Jurkat, Clone E6-1 (cell line): ENCODE measurements at places on chromosomes 1 and 21.

- DNase-seq: no peak
These were observed 267.5 kb upstream of the RAB4A start for GRCh38 chr1:229003233-229004031.

- no peak for DNase-seq
These were observed 14.2 kb downstream of the BATF3 start for GRCh38 chr1:212685429-212685828.

DNA sequence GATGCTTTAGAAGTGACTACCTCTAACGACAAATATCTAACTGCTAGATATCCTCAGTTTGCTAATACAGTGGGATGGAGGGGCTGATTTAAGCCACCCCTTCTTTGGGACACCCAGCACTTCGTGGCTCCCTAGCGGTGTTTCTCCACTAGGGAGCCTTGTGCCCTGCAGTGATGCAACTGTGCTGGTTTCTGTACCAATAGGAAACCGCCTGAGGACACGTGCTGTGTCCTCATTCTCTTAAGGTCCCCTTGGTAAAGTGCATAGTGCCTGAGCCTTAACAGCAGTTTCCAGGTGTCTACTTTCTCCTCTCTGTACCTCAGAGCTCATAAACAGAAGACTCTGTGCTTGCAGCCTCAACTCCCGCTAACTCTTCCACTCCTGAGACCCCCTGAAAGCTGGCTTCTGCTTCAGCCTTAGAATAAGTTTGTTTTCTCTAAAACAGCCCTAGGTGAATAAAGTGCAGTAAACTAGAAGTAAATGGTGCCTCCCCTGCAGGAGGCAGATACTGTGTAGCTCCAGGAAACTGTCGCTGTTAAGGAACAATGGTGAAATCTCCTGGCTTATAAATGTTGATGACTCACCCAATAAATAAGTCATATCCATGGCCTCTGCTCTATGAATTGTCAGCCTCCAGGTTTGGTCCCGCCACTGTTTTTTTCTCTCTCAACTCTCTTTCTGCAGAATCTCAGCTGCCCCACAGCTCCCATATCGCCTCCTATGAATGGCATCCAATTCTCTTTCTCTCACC is 130.4 kb downstream of the AK5 start:
- DNase-seq: no peak

DNA sequence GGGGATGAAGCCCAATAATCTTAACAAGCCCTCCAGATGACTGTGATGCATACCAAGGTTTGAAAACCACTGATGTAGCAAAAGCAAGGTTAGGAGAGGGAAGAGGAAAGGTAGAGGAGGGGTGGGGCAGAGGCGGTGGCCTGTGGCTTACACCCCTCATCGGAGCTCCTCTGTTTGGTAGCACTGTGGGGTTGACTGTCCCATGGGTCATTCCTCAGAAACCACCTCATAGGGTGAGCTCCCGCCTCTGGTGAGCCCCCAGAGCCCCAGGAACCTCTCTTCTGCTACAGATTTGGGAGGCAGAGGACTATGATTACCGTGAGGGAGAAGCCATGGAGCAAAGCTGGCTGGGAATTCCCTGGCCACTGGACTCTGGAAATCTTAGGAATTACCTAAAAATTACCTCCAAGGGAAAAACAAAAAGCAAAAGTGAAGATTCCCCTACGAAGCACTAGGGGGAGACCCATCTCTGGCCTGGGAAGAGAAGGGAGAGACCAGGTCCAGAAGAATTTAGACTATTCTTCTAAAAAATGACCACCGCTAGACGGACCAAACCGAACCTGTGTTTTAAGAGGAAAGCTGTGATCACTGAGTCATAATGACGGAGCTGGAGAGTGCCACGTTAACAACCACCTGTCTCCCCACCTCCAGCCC is 1.5 kb upstream of the RASSF5 start:
- no peak for DNase-seq

DNA sequence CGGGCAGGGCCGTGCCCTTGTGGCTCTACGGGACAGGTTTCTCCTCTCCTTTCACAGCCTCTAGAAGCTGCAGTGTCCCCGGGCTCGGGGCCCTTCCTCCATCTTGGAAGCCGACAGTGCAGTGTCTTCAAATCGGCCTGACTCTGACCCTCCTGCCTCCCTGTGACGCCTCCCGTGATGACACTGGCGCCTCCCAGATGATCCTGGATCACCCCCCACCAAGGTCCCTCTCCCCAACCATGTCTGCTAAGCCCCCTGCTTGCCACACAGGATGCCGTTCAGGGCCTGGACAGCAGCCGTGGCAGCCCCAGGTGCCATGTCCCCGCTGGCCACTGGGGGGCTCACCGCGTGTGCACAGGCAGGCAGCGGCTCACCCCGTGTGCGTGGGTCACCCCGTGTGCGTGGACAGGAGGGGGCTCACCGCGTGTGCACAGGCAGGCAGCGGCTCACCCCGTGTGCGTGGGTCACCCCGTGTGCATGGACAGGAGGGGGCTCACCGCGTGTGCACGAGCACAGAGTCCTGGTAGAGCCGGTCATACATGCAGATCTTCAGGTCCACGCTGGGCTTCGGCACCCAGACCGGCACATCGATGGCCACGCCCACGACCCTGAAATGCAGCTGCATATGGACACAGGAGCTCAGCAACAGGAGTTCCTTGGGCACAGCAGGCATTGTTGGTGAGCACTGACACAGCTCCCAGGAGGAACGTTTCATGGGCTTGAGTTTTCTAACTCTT is 24.9 kb upstream of the TMEM52 start:
- no peak for DNase-seq

GRCh38 chr21:45863751-45864150 is 117.8 kb upstream of the COL6A1 start:
- no peak for DNase-seq
